Spinal cord (tissue), 10 donors: ENCODE measurements at places on chromosomes 3 and 15. TPM values are rescaled to one million over a fixed set of nuclear protein-coding genes. Genes with fewer than 3 reads are reported as not detected.
A peak's percentile ranks its signal among the peaks of the same experiment; 100 is the strongest.

The AGBL1 gene
- total RNA-seq: 1.1 TPM

The STOML1 gene
- 26.8 TPM for total RNA-seq

The EXD1 gene
- total RNA-seq: 0.40 TPM

The IMPG2 gene
- 1.5 TPM for total RNA-seq

The OIP5 gene
- 4.5 TPM for total RNA-seq

The STRC gene
- 0.59 TPM for total RNA-seq

The PLSCR5 gene
- 2.9 TPM for total RNA-seq

The CLK3 gene
- 23.8 TPM for total RNA-seq

The MST1R gene
- total RNA-seq: 0.79 TPM

- DNase-seq: no peak
- H3K4me3 ChIP-seq: no peak overlapping the region
- H3K4me1 ChIP-seq: peaks cover 18% of the 10 kb centered on the region
- H3K36me3 ChIP-seq: no peaks in the 10 kb centered on the region
Measured at GRCh38 chr15:66569461-66570137, 3.8 kb upstream of the LCTL start.

- no peak for DNase-seq
- no peaks in the 10 kb centered on the region for H3K27me3 ChIP-seq
- peaks cover 18% of the 10 kb centered on the region for H3K36me3 ChIP-seq
- no peak overlapping the region for H3K27ac ChIP-seq
Measured at GRCh38 chr3:126098391-126098858, 14.5 kb upstream of the SLC41A3 start.

DNA sequence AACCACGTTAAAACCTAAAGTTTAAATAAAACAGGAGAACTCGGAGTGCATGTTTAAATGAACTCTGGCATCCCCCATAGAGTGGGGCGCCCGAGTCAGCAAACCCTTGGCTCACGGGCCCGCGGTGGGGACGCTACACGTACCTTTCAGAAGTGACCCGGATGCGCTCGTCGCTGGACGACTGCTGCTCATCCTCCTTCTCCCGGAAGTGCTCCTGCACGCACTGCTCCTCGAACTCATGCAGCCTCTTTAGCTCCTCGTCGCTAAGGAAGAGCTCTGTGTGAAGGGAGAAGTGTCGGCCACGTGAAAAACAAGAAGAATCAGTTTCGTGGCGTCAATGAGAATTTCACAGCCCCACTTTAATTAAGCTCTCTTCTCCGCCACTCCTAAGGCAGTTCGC, 34.6 kb upstream of the MTMR10 start:
- no peak for DNase-seq
- no peak overlapping the region for H3K4me3 ChIP-seq
- no peaks in the 10 kb centered on the region for H3K36me3 ChIP-seq

DNA sequence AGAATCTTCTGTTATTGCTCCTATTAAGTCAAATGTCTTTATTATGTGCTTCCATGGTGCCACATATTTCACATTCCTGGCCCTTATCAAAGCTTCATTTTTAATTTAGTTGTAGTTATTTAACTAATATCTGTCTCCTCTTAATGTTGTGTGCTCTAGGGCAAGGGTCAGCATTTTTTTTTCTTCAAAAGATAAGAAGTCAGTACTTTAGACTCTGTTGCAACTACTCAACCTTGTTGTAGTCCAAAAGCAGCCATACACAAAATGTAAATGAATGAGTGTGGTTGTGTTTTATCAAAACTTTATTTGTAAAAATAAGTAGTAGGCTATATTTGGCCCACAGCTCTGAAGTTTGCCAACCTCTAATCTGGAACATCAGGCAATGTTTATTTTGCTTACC, 394.7 kb upstream of the CBLB start:
- DNase-seq: no peak
- H3K4me1 ChIP-seq: no peaks in the 10 kb centered on the region
- no peaks in the 10 kb centered on the region for H3K36me3 ChIP-seq
- H3K4me3 ChIP-seq: no peak overlapping the region
- H3K27me3 ChIP-seq: no peaks in the 10 kb centered on the region

GRCh38 chr15:66633041-66633937, 67.5 kb upstream of the LCTL start:
- no peaks in the 10 kb centered on the region for H3K27me3 ChIP-seq
- no peaks in the 10 kb centered on the region for H3K36me3 ChIP-seq
- no peak overlapping the region for H3K4me3 ChIP-seq
- H3K27ac ChIP-seq: peak overlapping the region; percentile 33

- H3K36me3 ChIP-seq: no peaks in the 10 kb centered on the region
- no peak overlapping the region for H3K27ac ChIP-seq
Measured at GRCh38 chr15:80265021-80265420, 13.0 kb upstream of the CTXND1 start.

- no peaks in the 10 kb centered on the region for H3K36me3 ChIP-seq
- no peaks in the 10 kb centered on the region for H3K27me3 ChIP-seq
- DNase-seq: no peak
- no peak overlapping the region for H3K27ac ChIP-seq
- H3K4me1 ChIP-seq: peaks cover 13% of the 10 kb centered on the region
Measured at GRCh38 chr3:128781164-128781563, 55.2 kb downstream of the RAB7A start.

DNA sequence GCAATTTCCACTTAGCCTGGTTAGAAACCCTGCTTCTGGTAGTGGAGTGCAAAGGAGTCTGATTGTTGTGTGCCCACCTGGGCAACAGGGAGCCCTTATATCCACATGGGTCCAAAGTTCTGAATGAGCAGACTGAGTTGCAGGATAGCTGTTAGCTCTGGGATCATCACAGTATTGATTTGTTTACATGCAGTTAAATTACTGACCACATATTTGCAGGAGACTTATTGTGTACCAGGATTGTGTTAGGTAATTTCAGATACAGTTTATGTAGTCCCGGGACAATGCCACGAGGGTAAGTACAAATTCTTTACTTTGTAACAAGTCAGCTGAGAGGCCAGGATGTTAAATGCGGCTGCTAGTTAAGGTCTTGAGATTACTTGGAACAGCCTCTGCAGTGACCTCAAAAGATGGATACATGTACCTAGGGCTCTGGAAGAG, 18.8 kb downstream of the ARHGEF26 start:
- no peaks in the 10 kb centered on the region for H3K36me3 ChIP-seq
- no peaks in the 10 kb centered on the region for H3K4me1 ChIP-seq
- H3K27me3 ChIP-seq: no peaks in the 10 kb centered on the region
- no peak for DNase-seq
- H3K4me3 ChIP-seq: no peak overlapping the region
- H3K27ac ChIP-seq: no peak overlapping the region

- H3K27ac ChIP-seq: no peak overlapping the region
- H3K4me3 ChIP-seq: no peak overlapping the region
- no peaks in the 10 kb centered on the region for H3K27me3 ChIP-seq
- peaks cover 24% of the 10 kb centered on the region for H3K4me1 ChIP-seq
Measured at GRCh38 chr15:70414626-70415025, 316.9 kb upstream of the TLE3 start.

- H3K27me3 ChIP-seq: no peaks in the 10 kb centered on the region
- no peaks in the 10 kb centered on the region for H3K4me1 ChIP-seq
- no peak overlapping the region for H3K27ac ChIP-seq
- DNase-seq: no peak
Measured at GRCh38 chr3:56075089-56075488, 393.2 kb downstream of the ERC2 start.
